AG04450 (cell line): ENCODE measurements at places on chromosomes 11 and 22. TPM values are rescaled to one million over a fixed set of nuclear protein-coding genes. Genes with fewer than 3 reads are reported as not detected.

Gene TBX10
- not detected in 2 replicates for polyA plus RNA-seq

DNA sequence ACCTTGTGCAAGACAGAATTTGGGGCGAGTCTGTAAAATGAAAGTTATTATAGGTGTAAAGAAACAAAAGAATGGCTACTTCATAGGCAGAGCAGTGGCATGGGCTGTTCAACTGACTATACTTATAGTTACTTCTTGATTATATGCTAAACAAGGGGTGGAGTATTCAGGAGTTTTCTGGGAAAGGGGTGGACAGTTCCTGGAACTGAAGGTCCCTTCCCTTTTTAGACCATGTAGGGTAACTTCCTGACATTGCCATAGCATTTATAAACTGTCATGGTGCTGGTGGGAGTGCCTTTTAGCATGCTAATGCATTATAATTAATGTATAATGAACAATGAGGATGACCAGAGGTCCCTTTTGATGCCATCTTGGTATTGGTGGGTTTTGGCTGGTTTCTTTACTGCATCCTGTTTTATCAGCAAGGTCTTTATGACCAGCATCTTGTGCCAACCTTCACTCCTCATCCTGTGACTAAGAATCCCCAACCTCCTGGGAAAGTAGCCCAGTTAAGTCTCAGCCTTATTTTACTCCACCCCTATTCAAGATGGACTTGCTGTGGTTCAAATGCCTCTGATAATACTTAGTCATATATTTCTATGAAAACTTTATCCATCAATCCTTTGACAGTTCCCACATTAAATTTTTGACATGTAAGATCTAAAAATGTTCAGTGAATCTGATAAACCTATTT is 118.6 kb downstream of the ARHGAP42 start:
- DNase-seq = no peak

DNA sequence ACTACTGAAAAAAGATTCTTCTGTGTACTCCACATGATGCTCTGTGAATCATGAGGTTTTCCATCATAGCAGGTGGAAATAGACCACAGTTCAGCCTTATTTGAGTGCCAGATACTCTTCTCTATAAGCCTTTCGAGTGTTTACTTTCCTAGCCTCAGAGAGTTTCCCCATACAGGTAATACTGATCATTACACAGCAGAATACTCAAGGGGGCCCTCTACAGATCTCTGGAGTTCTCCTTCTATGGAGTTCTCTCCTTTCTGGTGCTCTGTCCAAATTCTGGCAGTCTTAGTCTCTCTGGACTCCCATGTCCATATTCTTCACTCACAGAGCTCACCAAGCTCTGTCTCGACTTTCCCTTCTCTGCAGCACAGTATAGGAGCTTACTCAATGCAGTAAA is 175.7 kb upstream of the CARD18 start:
- DNase-seq = no peak

- DNase-seq = no peak
Observed at GRCh38 chr22:39283322-39284141, 35.9 kb downstream of the RPL3 start.

DNA sequence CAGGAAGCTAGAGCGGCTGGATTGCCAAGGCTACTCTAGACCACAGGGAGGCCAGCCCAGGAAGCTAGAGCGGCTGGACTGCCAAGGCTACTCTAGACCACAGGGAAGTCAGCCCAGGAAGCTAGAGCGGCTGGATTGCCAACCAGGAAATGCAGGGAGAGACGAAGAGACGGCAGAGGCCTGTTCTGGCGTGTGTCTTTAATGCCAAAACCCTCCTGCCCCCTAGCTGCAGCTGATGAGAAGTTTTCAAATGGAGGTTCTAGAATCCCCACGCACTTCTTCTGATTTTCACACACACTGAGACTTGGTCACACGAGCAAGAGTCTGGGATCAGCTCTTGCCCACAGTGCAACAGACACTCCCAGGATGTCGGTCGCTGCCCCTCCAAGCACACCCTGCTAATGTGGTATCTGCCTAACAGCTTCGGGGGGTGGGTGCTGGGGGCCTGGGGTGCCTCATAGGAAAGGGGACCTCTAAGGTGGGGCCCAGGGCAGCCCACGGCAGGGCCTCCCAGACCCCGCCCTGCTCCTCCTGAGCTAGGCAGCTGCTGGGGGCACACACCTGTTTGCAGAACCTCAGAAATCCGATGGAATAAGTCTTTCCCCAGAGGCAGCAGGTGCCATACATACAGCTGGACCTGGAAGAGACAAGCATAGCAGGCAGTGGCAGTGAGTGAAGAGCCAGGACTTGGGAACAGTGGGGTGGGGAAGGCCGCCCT is 28.5 kb downstream of the MAFF start:
- DNase-seq = no peak

DNA sequence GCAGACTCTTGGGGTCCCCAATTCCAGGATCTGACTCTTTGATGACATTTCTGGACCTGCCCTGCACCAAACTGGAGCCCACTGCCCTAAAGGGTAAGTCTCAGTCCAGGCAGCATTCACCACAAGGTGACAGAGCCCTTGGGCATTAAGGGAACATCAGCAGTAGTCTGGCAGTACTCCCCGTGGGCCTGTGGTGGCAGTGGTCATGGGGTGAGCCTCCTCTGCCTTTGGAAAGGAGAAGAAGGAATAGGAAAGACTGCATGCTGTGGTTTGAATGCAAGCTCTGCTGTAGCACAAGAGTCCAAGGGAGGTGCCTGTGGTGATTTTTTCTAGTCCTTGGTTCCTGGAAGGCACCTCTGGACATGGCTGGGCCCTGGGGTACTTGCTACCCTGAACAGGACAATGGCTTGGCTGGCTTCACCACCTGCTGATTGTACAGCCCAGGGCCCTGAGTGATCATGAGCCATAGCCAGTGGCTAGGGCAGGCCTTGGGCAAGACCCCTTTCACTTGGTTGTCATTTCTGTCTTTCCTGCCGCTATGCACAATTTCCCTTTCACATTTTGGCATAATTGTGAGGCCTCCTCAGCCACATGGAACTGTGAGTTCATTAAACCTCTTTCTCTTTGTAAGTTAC is 160.7 kb upstream of the GRIA4 start:
- DNase-seq = no peak

DNA sequence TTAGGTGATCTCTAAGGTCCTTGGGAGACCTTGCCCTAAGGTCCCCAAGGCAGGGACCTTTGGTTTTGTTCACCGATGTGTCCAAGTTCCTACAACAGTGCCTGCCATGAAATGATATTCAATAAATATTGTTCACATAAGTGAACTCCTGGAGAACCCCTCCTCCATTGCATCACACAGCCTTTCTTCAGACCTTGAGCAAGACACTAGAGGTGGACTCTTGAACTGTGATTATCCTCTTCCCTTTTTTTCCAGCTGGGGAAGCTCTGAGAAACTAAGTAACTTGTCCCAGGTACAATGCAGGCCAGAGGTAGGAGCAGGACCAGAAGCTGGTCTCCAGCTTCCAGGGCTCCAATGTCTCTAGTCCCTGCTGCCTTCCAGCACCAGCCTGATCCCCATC is 76.6 kb upstream of the LMO1 start:
- DNase-seq = no peak

GRCh38 chr11:128726458-128727139 is 32.7 kb downstream of the FLI1 start:
- no peak for DNase-seq
